Anterior cingulate cortex (tissue), 58 donors: ENCODE measurements at places on chromosomes 7 and 10.

GRCh38 chr10:129470103-129470851 lies 3.2 kb downstream of the MGMT start:
- DNase-seq = no peak

- DNase-seq = no peak
Observed at GRCh38 chr7:141356161-141356560, 195.0 kb upstream of the AGK start.

DNA sequence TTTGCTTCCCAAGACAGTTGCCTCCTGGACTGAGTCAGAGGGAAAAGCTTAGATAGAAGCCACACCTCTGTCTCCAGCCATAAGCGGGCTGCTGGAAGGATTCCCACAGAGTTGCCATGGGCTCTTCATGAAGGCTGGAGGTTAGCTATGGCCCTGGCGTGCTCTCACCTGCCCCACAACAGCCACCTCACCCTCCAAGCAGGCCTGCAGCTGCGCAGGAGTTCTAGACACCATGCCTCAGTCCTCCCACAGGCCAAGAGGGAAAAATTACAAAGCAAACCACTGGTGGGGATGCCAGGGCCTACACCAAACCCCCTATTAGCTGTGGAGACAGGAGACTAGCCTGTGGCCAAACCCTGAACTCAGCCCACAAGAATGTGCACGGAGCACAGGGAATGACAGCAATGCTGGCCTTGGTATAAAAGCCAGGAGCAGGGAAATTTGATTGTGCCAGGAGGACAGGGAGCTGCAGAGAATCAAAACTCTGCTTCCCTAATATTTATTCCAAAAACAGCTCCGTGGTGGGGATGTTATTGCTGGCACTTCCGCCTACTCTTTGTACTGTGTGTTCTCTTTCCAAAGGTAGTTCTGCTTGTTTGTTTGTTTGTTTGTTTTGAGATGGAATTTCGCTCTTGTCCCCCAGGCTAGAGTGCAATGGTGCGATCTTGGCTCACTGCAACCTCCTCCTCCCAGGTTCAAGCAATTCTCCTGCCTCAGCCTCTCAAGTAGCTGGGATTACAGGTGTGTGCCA lies 60.3 kb upstream of the STK17A start:
- no peak for DNase-seq

DNA sequence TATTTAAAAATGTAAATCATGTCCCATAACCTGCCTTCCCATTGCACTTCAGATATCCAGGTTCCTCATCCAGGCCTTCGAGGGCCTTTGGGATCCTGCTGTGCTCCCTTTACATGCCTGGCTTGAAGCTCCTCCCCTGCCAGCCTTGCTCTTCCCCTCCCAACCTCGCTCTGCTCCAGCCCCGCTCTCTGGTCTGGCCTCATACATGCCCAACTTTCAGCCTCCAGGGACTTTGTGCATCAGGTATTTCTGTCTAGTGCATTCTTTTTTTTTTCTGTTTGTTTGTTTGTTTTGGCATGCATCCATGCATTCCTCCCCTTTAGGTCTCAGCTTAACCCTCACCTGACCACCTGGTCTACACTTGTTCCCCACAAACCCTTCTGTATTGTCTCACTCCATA lies 160.3 kb downstream of the SNX10 start:
- DNase-seq = no peak

- peak; percentile 84 for DNase-seq
Observed at GRCh38 chr10:32056136-32057035, at the start of gene KIF5B. TSS of gene KIF5B (minus strand) at chr10:32056425. CDS start at chr10:32055973, 452 bp downstream.

GRCh38 chr10:32982911-32983909 lies 25.2 kb upstream of the ITGB1 start:
- DNase-seq = no peak

DNA sequence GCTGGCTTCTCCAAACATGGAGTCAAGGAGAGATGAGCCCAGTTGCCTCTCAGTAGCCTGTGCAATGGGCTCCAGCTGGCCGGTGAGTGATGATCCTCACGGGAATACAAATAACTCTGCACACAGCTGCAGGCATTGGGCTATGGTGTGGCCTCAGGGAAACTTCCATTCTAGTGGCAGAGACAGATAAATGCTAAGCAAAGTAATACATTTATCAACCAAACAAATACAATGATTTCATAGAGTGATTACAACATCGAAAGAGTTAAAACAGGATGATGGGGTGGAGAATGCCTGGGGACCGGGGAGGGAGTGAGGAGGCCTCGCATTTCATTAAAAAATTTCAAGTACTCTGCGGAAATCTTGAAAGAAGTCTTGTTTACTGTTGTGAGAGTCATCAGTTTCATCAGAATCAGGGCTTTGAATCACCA lies 15.0 kb upstream of the AKR1B1 start:
- no peak for DNase-seq

DNA sequence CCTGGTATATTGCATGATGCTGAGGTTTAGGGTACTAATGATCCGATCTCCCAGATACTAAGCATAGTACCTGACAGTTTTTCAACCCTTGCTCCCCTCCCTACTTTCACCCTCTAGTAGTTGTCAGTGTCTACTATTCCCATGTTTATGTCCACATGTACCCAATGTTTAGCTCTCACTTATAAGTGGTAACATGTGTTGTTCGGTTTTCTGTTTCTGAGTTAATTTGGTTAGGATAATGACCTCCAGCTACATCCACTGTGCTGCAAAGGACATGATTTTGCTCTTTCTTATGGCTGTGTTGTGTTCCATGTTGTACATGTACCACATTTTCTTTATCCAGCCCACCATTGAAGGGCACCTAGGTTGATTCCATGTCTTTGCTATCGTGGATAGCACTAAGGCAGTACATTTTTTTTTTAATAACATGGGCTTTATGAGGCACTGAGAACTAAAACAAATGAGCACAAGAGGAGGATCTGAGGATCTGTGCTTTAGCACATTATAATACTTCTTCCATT lies 28.1 kb downstream of the ITGB8 start:
- DNase-seq = no peak

DNA sequence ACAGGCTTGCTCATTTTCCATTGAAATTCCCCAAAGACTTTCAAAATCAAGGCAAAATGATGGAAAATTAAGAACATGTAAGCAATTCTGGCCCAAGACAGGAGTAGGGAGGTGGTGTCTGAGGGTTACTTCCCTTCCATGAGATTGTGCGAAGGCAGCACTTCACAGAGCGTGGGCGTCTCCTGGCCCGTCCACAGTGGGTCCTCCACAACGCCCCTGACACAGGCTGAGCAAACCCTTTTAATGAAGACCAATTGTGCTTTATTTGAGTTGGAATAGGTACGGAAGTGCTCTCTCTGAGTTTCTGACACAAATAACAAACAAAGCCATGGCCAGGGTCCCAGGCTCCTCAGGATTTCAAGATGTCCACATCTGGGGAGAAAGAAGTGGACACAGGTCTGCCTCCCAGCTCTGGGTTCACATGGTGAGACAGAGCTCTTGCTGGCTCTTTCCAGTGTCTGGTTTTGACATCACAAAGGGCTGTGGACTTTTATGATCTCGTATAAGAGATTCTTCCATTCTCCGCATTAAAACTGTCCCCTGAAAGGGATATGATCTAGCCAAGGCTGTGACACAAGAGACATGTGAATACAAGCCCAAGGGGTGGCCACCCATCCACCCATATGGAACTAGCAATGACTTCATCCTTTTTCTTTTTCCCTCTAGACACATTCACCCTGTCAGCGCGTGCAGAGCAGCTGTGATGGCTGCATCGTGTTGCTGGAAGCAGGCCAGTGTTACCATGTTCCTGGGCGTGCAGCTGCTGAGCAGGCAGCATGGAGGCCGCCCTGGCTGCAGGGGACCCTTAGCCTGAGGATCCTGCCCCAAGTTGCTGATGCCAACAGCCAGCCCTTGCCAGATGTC lies 145.6 kb downstream of the ADAM12 start:
- DNase-seq = peak; percentile 43

DNA sequence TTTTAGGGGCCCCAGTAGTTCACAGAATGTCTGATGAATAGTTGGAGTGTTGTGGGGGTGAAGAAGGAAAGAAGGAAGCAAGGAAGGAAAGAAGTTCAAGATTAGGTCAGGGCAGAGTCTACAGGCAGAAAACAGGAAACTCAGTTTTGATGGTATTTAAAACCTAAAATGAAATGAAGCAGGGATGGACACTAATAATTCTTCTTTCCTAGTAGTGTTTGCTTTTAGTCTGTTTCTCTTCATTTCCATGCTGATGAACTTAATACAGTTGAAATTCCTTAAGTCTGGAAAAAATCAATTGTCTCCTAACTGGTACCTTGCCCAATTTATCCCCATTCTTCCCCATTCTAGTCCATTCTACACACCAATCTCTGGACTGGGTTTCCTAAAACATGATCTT lies 59.0 kb upstream of the GSAP start:
- DNase-seq = no peak

DNA sequence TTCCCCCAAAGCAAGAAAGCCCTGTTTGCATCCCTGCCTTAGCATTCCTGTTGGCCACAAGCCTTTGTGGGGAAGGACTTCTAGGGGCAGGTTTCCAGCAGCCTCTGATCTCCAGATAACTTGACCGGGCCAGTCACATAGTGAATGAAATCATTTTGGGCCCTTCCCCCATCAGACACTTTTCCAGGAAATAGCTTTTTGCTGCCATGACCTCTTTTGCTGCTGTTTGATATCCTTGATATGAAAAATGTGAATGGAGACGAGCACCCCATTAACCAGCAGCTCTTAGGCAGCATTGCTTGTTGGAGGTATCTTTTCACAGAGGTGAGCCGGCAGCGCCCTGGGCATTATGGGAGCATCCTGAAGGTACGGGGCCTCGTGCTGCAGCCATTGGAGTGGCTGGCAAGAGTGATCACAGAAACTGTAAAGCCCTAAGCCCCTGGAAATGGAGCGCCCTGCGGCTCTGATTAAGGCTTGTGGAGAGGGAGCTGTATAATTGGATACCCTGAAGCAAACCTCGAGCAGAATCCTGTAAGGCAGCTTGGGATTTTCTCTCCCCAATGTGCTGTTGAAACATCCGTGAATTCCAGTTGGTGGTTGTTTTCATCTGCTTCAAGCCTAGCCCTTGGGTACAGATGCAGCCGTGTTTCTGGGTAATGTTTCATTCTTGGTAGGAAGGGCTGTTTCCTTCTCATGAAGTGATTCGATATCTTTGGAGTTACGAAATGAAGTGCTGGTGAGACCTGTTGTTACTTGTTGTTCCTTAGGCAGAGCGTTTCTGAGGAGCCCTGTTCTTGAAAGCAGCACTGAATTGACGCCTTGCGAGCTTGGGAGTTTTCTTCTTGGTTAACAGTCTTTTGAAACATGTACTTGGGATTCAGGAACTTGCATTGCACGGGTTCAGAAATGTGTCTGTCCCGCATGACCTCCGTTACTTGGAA lies 179.0 kb downstream of the PTEN start:
- DNase-seq = no peak

DNA sequence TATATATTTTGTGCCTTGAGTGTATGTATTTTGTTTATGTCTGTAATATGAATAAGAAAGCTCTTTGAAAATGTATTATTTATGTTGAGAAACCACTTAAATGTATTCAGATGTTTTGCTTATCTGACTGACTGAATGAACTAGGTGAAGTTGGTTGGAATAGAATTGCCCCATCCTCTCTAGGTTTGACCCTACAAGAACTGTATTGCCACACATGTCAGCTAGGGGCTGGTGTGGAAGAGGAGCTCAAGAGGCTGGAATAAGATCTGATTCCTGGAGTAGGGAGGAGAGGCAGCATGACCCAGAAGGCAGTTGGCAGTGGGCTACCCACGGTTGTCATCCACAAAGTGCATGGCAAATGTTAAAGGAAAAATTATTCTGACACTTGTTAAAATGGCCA lies 9.1 kb downstream of the SSMEM1 start:
- no peak for DNase-seq

DNA sequence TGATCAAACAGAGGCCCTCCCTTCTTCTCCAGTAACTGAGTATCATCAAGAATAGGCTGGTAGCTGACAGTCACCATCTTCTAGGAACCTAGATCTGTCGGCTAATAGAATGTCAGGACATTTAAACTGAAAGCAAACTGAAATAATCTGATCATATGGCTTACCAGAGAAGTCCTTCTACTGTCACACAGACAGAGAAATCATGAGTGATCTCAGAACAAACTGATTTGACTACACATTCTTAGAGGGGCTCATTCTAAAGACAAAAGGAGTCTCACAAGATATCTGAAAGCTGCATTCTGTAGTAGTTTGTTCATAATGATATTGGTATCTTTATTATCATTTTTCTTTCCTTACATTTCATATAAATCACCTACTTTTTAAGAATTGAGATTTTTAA lies 130.9 kb upstream of the ADCY1 start:
- DNase-seq = no peak

DNA sequence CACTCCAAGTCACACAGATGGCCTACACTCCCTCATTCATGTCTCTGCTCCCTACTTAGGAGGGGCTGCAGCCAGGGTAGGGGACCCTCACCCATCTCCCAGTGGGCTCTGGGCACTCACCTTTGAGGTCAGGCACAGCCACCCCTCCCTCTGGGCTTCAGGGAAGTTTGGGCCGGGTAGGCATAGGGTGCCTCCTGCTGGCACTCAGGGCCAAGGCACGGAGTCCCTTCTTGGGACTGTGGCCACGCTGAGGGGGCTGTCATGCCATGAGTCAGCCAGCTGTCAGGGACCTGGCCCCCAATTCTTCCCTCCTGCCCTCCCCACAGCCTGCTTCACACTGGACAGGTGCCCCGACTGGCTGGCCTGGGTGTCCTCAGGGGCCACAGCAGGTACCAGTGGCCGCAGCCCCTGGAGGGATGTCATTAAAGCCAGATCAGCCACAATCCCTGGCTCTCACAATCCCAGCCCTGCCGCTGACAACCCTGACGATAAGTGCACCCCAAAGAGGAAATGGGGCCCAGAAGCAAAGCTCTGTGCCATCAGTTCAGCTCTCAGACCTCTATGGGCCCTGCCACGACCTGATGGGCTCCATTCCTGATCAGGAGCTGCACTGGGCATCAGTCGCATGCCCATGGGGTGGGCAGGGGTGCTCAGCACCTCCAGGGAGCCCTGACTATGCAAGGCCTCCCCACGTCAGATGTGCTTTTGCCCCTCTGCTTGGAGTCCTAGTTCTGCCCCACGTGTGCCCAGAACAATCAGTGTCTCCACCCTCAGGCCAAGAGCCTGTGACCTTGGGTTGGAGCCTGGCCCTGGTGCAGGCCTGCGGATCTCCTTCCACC lies 34.1 kb upstream of the RET start:
- DNase-seq = no peak

DNA sequence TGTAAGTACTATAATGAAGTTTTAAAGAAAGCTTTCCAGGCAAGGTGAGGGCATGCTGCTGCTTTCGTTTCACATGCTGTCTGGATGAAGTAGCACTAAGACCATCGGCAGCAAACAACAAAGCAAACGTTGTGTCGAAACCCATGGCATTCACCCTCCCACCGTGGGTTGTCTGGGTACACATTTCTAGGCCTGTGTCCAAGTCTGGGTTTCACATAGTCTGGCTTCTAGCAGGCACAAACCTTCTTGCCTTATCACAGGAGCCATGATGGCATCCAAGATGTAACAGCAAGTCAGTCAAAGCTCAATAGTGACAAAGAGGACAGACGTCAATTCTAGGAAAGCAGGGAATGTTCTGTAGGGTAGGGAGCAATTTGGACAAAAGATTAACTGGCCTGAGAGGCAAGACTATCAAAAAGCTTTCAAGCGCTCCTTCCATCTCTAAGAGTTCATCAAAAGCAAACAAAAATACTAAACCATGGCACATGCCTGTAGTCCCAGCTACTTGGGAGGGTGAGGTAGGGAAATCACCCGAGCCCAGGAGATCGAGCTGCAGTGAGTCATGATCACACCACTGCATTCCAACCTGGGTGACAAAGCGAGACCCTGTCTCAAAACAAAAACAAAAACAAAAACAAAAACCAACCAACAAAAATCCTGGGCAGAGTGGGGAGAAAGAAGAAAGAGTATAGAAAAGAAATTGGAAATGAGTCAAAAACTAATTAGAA lies 42.7 kb downstream of the PAXIP1 start:
- no peak for DNase-seq
